ENCODE measurements at places on chromosomes 16 and 17. TPM values are rescaled to one million over a fixed set of nuclear protein-coding genes. Genes with fewer than 3 reads are reported as not detected.
A peak's percentile ranks its signal among the peaks of the same experiment; 100 is the strongest.

DNA sequence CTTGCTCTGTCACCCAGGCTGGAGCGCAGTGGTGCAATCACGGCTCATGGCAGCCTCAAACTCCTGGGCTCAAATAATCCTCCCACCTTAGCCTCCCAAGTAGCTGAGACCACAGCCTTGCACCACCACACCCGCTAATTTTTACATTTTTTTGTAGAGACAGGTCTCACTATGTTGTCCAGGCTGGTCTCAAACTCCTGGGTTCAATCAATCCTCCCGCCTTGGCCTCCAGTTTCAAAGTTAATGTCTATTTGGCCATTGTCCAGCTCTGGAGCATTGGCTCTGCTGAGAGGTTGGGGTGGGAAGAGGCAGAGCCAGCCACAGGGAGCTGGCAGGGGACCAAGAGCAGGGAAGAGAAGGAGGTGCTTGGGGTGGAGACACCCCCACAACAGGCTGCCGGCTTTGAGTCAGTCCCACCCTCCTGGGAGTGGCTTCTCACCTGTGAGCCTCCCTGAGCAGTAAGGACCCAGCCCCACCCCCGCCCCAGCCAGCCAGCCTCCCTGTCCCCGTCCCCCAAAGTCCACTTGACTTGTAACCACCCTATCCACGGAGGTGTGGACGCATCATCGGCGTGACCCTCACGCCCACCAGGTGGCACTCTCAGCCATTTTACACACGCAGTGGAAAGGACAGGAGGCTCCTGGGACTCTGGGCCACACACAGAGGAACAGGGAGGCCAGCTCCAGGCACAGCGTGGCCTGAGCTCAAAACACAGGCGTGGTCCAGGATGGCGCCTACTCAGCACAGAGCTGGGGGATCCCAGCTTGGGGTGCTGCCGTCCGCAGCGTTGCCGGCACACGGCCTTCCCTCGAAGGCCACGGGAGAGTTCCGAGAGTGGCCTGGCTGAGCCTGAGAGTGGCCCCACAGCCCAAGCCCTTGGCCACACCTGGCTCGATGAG is 22.8 kb upstream of the PVALEF start:
- H3K4me3 ChIP-seq: no peak overlapping the region
- H3K27ac ChIP-seq: no peak overlapping the region
- no peaks in the 10 kb centered on the region for H3K27me3 ChIP-seq
- no peaks in the 10 kb centered on the region for H3K4me1 ChIP-seq
- no peaks in the 10 kb centered on the region for H3K36me3 ChIP-seq

GRCh38 chr17:27490391-27490790 is 34.1 kb downstream of the KSR1 start:
- no peak overlapping the region for H3K27ac ChIP-seq
- DNase-seq: no peak
- H3K36me3 ChIP-seq: peaks cover 10% of the 10 kb centered on the region
- peak overlapping the region; percentile 28 for H3K4me3 ChIP-seq

Gene MYH13
- total RNA-seq: not detected

DNA sequence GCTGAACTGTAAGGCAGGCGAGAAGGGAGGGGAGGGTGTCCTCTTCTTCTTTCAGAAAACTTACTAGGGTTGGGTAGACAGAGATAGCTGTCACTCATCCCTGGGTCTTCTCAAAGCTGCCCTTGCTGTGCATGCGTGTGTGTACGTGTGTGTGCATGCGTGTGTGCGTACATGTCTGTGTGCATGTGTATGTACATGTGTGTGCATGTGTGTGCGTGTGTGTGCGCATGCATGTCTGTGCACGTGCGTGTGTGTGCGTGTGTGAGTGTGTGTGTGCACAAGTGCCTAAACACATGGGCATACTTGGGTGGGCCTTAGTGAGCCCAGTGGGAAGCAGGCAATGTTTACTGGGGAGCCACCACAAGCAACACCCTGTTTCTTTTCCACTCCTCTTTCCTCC is 154.8 kb upstream of the TNRC6C start:
- no peaks in the 10 kb centered on the region for H3K4me1 ChIP-seq
- H3K27me3 ChIP-seq: no peaks in the 10 kb centered on the region
- H3K36me3 ChIP-seq: no peaks in the 10 kb centered on the region
- H3K4me3 ChIP-seq: peak overlapping the region; percentile 21
- H3K27ac ChIP-seq: no peak overlapping the region

DNA sequence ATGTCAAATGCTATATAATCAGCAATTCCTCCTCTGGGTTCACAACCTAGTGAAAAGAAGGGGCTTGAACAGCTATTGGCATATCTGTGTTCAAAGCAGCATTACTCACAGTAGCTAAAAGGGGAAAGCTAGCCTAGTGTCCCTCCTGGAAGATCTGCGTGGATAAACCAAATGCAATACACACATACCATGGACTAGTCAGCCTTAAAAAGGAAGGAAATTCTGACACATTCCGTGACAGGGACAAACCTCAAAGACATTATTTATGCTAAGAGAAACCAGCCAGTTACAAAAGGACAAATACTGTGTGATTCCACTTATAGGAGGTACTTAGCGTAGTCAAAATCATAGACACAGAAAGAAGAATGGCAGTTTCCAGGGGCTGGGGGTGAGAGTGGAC is 90.1 kb downstream of the XYLT1 start:
- DNase-seq: no peak
- H3K27ac ChIP-seq: no peak overlapping the region

Gene SECTM1
- total RNA-seq: 0.28 TPM

- no peak for DNase-seq
- H3K27ac ChIP-seq: no peak overlapping the region
- peaks cover 8% of the 10 kb centered on the region for H3K36me3 ChIP-seq
- no peak overlapping the region for H3K4me3 ChIP-seq
- no peaks in the 10 kb centered on the region for H3K4me1 ChIP-seq
Measured at GRCh38 chr17:82345151-82345976, 11.8 kb upstream of the SECTM1 start.

DNA sequence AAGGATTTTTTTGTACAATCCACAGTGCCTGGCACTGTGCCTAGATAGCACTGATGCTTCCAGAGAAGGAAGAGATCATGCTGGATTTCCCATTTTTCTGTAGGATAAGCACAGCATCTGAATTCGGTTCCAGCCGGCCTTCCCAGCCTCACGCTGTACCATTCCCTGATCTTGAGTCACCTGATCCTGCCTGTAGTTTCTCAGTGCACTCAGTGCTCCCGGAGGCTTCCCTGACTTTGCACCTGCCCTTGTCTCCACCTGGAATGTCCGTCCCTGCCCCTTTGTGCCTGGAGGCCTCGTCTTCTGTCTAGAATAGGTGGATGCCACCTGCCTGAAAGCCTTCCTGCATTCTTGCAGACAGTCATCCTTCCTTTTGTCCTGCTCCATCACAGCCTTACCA is 179.9 kb downstream of the CCDC182 start:
- H3K4me3 ChIP-seq: no peak overlapping the region
- DNase-seq: no peak
- H3K36me3 ChIP-seq: no peaks in the 10 kb centered on the region
- no peaks in the 10 kb centered on the region for H3K27me3 ChIP-seq

DNA sequence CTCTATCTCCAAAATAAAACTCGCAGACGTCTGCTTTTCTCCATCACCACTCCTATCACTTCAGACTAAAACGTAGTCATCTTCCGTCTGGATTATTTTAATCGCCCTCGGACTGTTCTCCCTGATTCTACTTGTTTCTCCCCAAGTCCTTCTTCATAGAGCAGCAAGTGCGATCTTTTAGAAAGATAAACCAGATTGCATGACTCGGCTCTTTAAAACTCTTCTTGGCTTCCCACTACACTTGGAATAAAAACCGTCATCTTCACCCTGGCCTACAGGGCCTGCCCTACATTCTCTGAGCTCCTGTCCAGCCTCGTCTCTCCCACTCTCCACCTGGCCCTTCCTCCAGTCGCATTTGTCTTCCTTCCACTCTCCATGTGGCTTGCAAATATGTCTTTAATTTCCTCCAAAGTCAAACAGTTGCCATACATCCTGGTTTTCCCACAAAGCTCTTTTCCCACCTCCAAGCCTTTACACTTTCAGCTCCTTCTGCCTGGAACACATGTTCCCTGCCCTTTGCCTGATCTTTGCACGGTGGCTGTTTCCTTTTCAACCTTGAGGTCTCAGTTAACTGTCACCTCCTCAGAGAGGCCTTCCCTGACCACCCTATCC is 70.5 kb upstream of the DHX40 start:
- H3K4me1 ChIP-seq: no peaks in the 10 kb centered on the region
- no peak overlapping the region for H3K4me3 ChIP-seq
- H3K27ac ChIP-seq: no peak overlapping the region
- no peak for DNase-seq
- H3K36me3 ChIP-seq: no peaks in the 10 kb centered on the region

DNA sequence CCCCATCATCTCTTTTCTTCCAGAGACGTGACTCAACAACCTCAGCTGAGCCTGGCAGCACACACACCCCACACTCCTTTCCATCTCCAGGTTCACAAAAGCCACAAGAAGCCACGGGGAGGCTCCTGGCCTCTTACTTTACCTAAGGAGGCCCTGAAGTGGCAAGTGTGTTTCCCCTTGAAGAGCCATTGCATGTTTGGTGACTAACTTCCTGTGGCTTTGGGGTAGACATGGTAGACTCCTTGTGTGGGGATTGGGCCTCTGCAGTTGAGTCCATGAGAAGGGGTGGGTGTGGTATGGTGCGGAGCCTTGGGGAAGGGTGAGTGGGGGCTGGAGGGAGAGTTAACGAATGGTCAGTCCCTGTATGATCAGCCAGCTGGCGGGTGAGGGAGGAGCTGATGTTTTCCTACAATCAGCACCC is 24.2 kb downstream of the SAP30BP start:
- no peak overlapping the region for H3K4me3 ChIP-seq
- peaks cover 28% of the 10 kb centered on the region for H3K36me3 ChIP-seq
- H3K27me3 ChIP-seq: no peaks in the 10 kb centered on the region
- H3K27ac ChIP-seq: no peak overlapping the region

DNA sequence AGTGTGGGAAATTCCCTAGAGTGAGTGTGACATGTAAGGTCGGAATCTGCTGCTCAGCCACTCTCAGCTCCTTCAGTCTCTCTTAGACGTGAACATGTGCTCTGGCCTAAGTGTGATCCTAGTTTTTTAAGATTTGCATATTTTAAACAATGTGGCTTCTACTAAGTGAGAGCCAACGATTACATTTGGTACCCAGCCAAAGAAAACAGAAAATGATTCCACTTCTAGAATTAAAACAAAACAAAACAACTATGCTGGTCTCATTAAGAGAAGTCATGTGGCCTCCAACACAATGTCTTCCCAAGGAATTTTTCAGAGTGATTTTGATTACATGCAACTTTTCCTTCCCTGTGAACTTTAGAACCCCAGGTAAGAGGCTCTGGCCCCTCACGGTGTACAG is 10.1 kb downstream of the TMEM238L start:
- H3K27ac ChIP-seq: no peak overlapping the region
- no peaks in the 10 kb centered on the region for H3K27me3 ChIP-seq
- no peak for DNase-seq

GRCh38 chr17:75228305-75228704 is 22.8 kb downstream of the NUP85 start:
- H3K27ac ChIP-seq: no peak overlapping the region
- no peak overlapping the region for H3K4me3 ChIP-seq
- no peak for DNase-seq
- no peaks in the 10 kb centered on the region for H3K27me3 ChIP-seq

DNA sequence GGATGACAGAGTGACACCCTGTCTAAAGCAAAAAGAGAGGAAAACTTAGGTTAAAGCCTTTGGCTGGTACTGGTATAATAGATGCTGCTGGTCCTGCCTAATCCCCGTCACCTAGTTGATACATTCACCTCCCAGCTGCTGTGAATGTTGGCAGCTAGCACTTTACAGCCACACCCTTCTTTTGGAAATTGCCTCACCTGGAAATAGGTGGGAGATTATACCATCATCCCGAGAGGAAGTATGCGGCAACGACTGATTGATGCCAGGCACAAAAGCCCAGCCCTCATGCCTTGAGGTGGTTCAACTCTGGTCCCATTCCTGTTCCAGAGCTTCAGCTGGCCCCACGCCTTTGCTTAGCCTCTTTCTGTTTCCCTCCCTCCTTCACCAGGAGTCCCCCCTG is 53.2 kb upstream of the SIAH1 start:
- H3K4me1 ChIP-seq: no peaks in the 10 kb centered on the region
- DNase-seq: no peak
- no peak overlapping the region for H3K4me3 ChIP-seq
- H3K27me3 ChIP-seq: no peaks in the 10 kb centered on the region
- no peaks in the 10 kb centered on the region for H3K36me3 ChIP-seq
- no peak overlapping the region for H3K27ac ChIP-seq

All from H9 (cell line).